ENCODE measurements at places on chromosomes 2 and 18.

DNA sequence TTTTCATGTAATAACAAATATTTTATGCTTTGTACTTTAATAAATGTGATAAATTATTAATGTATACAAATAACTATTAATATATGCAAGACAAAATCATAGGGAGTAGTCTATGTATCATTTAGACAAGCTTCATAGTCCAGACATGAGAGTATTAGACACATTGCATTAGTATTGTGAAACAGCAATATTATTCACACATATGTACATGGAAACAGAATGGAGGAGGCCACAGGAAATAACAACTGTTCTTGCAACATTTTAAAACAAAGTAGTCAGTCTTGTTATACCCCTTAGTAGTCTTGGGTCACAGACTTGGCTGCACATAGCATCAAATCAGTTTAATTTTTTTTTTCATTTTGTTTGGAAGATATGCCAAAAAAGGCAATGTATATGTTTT, 15.8 kb downstream of the DSC1 start:
- no peak for DNase-seq

DNA sequence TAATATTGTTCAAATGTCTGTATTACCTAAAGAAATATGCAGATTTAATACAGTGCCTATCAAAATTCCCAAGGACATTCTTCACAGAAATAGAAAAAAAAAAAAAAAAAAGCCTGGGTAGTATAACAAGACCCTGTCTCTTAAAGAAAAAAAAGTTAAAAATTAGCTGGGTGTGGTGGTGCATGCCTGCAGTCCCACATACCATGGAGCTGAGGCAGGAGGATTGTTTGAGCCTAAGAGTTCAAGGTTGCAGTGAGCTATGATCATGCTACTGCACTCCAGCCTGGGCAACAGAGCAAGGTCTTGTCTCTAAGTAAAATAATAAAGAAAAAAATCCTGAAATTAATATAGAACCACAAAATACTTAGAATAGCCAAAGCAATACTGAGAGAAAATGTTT, 51.9 kb downstream of the SLC16A14 start:
- DNase-seq = no peak

- DNase-seq = no peak
Measured at GRCh38 chr2:219531639-219532377, 11.8 kb downstream of the CHPF start.

- DNase-seq = no peak
Measured at GRCh38 chr2:105790461-105791149, 45.9 kb downstream of the NCK2 start.

GRCh38 chr2:204109681-204110080, 173.1 kb downstream of the ICOS start:
- DNase-seq = no peak

DNA sequence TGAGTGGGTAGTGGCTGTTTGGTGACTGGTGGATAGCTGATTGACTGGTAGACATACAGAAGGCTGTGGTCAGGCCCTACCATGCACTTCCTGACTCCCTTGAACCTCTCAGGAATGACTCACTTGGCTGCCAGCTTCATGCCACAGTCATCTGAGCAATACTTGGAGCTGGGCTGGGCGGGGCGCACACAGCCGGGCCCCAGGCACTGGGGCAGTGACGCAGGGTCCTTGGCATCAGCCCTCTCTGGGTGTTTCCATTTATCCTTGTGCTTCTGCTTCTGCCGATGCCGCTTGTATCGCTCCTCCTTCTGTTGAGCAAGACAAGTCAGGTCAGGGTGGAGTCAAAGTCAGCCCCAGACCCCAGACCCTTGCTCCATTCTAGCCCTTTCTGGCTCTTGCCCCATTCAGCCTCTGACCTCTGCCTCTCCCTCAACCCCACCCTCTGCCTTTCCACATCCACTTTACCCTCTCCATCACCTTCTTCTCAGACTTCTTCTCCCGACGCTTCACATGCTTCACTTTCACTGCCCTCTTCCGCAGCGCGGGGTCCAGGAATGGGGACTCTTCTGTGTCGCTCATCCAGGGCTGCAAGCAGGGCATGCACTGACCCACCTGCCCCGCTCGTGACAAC, 3.0 kb upstream of the MBD1 start:
- no peak for DNase-seq

DNA sequence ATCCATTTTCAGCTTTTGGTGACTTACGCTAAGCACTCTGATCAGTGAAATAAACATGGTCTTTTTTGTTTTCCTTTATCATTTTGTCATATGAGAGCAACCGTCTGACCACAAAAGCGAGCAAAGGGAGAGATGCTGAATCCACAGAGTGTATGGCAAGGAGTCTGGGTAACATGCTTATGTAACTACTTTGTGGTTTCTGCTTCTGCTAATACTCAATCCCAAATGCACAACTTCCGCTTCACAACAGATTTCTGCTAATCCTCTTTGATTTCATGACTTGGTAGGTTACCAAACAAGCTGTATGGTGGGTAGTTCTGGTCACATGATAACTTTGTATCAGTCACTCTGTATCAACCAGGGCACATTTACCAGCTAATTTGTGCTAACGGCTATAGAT, 908.4 kb upstream of the CRIM1 start:
- DNase-seq = peak; percentile 43

DNA sequence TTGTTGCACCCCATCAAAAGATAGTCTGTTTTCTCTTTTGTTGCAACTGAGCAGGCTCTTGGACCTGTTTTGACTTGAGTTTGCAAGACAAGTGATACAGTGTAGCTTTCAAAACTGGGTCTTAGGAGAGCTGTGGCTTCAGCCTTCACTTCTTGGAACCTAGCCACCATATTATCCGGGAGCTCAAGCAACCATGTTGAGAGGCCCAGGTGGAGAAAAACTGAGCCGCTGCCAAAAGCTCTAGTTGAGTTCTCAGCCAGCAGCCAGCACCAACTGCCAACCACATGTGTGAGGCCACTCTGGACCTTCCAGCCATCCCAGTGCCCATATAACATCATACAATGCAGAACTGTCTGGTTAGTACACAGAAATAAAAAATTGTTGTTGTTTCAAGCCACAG, 5.4 kb downstream of the CACNB4 start:
- no peak for DNase-seq

DNA sequence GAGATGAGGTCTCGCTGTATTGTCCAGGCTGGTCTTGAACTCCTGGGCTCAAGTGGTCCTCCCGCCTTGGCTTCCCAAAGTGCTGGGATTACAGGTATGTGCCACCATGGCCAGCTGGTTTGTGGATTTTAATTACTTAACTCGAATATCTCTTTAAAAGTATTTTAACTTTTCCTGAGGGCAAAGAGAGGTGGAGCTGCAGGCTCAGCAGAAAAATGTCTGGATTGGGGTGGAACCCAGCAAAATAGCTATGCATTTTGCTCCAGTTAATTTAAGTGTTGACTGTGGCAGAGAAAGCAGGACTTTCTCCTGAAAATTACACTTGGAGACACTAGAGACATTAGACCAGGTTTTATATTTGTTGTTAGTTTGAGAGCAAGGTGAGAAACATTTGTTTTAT, 35.5 kb upstream of the TXNDC2 start:
- no peak for DNase-seq

DNA sequence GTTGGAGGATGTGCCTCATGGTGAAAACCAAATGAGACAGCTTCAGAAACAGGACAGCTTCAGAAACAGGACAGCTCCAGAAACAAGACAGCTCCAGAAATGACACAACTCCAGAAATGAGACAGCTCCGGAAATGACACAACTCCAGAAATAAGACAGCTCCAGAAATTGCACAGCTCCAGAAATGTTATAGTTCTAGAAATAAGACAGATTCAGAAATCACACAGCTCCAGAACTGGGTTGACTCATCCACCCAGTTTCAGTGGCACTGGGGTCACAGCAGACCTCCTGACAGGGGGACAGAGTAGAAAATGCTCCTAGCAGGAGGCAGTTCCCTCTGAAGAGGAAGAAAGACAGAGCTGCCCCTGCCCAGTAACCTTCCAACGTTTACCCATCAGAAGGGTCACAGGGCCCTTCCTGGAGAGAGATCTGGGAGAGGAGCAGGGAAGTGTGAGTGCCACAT, 26.9 kb upstream of the COL6A3 start:
- no peak for DNase-seq

GRCh38 chr2:28580078-28580477, 84.2 kb downstream of the PLB1 start:
- DNase-seq = no peak

DNA sequence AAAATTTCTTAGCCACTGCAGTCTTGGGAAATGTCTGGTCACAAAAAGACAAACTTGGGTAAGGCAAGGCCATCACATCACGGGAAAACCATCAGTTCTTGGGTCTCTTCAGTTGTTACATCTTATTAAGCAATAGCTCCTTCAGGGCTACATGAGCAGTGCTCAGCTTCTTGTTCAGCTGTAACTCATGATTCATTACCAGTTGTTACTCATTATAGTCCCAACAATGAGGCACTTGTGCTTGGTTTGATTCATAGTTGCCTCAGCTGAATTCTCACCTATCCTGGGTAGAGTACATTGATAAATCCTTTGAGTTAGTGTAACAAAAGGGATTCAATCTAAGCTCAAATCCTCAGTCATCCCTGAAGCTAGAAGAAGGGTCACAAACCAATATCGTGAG, 102.4 kb upstream of the DCC start:
- DNase-seq = no peak

- DNase-seq = no peak
Measured at GRCh38 chr2:59732871-59733566, 820.4 kb downstream of the BCL11A start.

GRCh38 chr2:183564726-183565125, 440.5 kb downstream of the NUP35 start:
- no peak for DNase-seq

GRCh38 chr2:67950018-67950417, 112.8 kb downstream of the C1D start:
- DNase-seq = no peak

DNA sequence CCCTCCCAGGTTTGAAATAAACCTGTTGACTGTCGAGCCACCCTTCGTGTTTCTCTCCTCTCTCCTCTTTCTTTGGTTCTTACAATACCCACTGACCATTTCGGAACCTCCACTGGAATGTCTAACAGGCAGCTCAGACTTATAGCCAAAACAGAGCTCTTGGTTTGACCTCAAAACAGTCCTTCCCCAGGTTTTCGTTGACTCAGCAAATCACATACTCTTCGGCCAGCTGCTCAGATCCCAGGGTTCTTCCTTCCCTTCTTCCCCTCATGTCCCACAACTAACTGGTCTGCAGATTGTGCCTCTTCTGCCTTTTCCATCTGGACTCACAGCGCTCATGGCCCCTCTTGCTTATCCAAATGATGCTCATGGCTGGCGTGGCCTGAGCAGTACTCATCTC, 4.7 kb downstream of the ARMC9 start:
- DNase-seq = no peak
